Urothelium cell line (cell line): ENCODE measurements at places on chromosomes 11 and 22.

- no peak for DNase-seq
Observed at GRCh38 chr11:1041936-1042608, 5.6 kb upstream of the MUC6 start.

- no peak for DNase-seq
Observed at GRCh38 chr11:130246738-130247137, 68.0 kb downstream of the ZBTB44 start.

- no peak for DNase-seq
Observed at GRCh38 chr11:57658023-57658361, 430 bp downstream of the CLP1 start.

DNA sequence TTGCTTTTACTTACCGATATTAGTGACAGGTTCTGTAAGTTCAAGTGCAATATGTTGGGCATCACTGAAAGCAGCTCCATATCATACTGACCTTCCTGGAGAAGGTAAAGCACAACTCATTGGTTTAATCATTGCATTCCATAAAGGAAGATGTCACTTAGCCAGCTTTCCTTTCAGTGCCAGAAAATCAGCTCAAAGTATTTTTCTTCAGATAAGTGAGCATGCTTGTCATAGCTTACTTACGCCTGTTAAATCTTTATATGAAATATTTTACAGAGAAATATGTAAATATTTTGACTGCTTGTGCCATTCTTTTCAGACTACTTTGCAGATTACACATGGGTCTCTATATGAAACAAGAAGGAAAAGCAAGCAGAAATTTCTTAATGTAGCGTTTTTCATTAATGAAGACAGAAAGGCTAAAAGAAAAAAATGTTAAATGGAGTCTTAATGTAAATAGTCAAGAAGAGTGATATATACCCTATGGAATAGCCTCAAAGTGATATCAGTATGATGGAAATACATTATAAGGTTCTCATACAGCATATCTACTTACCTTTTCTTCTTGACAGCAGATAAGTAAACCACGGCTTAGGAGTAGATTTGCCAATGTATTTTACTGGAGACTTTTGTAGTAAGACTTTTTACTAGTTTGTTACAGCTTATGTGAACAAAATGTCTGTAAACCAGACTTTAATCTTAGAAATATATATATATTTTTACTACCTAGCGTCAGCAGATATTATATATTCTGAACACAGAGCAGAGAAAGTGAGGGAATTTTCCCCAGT is 649.7 kb downstream of the METTL15 start:
- DNase-seq, result no peak

DNA sequence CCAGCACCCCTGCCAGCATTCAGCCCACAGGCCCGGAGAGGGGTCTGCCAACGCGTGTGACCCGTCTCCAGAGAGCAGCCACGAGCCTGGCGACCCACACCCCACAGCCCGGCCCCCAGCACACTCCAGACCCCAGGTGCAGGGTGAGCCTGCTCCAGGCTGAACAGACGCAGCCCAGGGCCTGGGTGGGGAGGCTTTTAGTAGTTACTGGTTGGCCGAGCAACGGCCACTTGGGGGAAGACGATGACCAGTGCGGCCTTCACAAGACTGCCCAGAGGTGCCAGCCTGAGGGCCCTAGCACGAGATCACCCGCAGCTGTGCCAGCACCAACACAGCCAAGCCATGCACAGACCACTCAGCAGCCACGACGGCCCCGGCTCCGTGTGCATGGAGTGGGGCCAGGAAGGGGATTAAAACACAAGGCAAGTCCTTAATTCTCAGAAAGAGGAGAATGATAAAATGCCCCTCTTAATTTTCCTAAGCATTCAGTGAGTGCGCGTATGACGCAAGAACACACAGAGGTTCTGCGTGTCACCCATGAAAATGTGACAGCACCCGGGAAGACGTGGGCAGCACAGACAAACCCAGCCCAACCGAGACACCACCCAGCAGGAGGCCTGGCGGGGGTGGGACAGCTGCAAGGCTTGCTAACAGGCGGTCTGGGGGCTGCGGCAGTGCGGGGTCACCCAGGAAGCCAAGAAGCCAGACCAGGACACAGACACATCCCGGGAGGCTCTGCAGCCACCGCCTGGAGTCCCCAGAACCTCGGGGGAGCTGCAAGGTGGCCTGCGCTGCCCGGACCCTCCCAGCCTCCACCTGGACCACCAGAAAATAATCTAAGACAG is 47.6 kb downstream of the BRD1 start:
- DNase-seq, result no peak

DNA sequence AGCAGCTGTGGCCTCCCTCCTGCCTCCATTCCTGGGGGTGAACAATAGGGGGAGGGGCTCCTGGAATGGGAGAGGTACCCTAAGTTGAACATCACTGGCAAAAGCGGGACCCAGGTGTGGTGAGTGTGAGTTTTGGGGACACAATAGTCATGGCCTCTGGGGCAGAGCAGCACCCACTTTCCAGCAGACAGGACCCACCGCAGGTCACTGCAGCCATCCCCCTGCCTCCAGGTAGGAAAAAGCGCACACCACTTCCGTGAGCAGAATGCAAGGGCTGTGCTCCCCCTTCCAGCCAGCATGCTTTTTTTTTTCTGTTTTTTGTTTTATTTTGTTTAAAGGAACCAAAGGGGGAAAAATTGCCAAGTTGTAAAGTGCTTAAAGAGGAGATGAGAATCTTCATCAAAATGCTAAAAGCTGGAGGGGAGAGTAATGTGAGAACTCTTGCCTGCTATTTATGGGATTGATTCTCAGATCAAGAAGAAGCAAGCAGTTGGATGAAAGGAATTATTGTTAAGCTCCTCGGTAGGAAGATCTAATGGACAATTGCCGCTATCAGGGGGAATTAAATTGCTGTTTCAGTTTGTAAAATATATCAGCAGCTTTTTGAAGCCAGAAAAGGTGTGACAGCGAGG is 152.9 kb downstream of the FEZ1 start:
- DNase-seq, result no peak

DNA sequence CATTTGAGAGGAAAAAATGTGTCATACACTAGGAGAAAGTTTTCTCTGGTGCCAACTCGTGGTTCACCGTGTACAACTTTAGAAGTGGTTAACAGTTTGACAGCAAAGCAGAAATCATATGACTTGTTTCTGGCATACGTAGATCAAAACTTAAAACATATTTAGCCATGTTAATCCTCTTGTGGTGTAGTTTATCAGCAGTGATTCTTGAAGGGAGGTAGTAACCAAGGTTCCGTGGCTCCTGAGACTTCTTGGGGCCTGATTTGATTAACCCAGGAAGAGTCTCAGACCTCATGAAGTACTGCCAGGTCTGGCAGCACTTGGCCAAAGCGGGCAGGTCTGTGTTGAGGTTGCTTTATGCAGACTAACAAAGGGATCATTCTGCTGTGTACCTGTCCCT is 40.5 kb downstream of the SREBF2 start:
- no peak for DNase-seq
